Caki2 (cell line): ENCODE measurements at places on chromosomes 1 and 21.
A peak's percentile ranks its signal among the peaks of the same experiment; 100 is the strongest.

- no peak for DNase-seq
These were observed 30.8 kb upstream of the FAM89A start for GRCh38 chr1:231070758-231071444.

- no peak for DNase-seq
These were observed 50.3 kb downstream of the LEPR start for GRCh38 chr1:65470766-65471165.

DNA sequence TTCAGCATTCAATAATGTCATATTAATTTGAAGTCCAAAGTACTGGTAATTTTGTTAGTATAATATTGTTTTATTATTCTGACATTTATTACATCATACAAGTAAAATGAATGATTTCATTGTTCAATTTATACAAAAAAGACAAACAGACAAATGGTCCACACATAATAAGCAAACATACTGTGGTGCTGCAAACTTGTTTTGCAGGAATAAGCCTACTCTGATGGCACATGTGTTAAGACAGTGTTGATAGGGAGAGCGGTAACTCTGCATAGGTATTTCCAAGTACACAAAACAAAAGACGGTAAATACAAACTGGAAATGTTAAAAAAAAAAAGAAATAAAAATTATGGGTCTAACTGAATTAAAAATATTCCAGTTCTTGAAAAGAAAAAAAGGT is 59.7 kb upstream of the DPYD start:
- no peak for DNase-seq

DNA sequence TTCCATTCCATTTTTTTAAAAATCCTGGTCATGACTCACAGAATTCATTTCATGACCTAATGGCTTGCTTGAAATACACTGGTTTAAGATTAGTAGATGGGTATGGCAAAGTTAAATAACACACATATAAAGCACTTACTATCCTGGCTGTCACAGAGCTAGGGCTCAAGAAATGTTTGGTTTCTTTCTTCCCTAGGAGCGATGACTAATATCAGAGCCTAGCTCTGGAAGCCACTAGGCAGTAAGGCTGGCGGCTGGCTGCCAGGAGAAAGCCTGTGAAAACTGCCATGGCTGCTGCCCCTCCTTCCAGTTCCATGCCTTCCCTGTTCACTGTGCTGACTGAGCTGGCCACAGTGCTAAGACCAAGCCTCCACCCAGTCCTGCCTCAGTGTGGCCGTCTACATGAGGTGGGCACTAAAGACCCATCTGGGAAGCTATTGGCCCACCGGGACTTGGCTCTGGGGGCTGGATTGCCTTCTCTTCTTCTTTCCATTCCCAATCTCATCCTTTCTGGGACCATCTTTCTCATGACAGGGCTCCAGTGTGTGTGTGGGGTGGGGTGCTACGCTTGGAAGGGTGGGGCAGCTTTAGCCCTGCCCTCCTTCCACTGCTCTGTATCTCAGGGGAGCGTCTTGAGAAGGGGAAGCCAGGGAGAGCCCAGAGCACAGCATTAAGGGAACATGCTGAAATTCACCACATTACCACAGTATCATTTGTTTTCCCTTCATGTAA is 10.8 kb upstream of the ASCL5 start:
- peak; percentile 73 for DNase-seq

- peak; percentile 91 for DNase-seq
These were observed 15.3 kb upstream of the SKI start for GRCh38 chr1:2212532-2213491.

GRCh38 chr1:205569411-205570172 is 62.2 kb downstream of the ELK4 start:
- no peak for DNase-seq

DNA sequence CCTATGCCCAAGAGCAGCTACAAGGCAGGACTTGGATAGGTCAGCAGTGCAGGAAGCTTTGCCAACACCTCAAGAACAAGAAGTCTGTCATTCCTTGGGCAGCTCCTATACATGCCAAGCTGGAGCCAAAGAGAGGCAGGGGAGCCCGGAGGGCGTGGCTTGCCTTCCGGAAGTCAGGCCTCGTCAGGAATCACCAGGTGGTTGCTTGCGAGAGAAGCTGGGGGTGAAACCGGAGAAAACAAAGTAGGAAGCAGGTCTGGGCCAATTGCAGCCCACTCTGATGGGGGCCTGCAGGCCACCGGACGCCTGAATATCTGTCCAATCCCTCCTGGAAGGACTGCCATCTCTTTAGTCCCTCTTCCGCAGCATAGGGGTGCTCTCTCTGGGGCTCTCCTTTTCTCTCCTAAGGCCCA is 794 bp upstream of the FAM76A start:
- no peak for DNase-seq

- no peak for DNase-seq
These were observed 280.3 kb downstream of the OMA1 start for GRCh38 chr1:58266242-58266641.

- DNase-seq, result no peak
These were observed 115.1 kb upstream of the GJB5 start for GRCh38 chr1:34639701-34640100.

DNA sequence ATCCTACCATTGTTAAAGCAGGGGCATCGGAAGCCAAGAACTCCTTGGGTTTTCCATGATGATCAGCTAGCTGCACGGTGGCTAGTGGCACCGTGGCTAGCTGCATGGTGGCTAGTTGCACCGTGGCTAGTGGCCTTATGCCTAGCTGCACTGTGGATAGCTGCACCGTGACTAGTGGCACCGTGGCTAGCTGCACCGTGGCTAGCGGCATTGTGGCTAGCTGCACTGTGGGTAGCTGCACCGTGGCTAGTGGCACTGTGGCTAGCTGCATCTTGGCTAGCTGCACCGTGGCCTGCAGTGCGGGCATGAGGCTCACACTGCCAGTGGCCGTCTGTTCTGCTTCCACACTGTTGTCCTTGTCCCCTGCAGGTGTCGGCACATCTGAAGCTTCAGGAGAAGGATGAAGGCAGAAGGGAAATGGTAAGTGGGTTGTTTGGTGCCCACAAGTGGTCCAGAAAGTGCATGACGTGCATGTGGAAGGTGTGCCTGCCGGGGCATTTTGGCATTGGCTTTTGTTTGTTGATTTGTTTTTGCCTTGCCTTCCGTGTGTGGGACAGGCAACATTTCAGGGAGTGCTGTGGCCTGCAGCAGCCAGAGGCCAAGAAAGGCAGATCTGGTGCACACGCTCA is 38.6 kb downstream of the TFF3 start:
- no peak for DNase-seq

- no peak for DNase-seq
These were observed 10.2 kb upstream of the TARBP1 start for GRCh38 chr1:234489007-234489697.

DNA sequence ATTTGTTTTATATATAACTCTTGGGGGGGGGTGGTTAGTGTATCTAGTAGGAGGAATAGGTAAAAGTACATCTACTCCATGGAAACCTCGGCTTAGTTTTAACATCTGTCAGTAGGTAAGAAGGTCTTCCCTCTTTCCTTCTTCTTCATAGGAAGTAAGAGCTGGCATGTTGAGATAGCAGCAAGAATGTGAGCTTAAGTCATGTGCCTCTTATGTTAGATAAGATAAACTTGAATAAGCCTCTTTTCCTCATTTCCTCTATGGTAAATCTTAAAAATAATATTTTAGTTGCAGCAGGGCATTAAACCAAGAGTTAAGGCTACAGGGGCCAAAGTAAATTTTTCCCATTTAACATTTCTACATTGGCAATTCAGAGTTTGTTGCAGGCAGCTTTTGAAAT is 100.4 kb downstream of the MAP3K21 start:
- no peak for DNase-seq

GRCh38 chr21:39350094-39351005 is 1.5 kb upstream of the HMGN1 start:
- no peak for DNase-seq

DNA sequence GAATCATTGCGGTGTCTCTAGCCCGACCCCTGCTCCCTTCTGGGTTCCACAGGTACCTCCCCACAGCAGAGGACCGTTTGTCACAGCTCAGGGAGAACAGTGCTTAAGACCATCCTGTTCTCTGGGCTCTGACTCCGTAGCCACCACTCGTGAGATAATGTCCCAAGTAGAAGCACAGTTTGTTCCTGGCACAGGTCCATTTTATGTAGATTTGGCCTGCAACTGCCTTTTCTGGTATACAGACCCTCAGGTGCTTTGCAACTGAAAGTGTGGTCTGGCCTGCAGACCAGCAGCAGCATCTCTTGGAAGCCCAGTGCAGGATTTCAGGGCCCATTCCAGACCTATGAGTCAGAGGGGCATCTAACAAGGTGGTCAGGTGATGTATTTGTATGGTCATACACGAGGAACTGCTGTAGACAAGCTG is 28.4 kb upstream of the TMEM125 start:
- peak; percentile 22 for DNase-seq

DNA sequence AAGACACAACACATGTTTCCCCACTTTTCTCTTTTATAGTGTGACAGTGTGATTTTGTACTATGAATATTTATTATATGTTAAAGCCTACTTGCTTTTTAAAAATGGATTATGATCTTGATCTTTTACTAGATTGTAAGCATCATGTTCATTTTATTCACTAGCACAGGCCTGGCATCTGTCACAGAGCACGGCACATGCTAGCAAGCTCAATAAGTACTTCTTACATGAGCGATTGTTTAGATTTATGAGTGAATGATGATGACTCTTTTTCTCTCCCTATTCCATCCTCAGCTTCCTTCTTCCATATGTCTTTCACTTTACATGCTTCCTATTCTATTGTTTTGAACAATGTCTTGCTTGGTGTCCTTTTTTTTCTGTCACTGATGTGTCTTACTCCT is 1454.1 kb downstream of the MRPL39 start:
- no peak for DNase-seq

DNA sequence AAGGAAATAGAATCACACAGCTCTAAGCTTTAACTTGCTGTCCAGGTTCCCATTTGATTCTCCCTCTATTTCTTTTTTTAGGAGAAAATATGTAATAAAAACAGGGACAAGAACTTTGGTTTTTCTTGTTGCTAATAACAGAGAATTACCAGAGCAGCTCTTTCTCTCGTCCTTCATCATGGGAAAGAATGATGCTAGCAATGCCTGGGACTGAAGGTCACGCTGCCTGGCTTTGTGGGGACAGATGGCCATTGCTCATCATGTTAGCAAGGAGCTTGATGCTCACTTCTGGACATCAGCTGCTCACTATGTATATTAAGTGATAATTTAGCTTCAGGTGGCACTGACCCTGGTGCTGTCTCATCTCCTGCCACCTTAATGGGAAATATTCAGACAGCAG is 77.3 kb upstream of the AKT3 start:
- DNase-seq, result no peak

- DNase-seq, result no peak
These were observed 4.9 kb downstream of the NIPAL3 start for GRCh38 chr1:24420547-24420946.

DNA sequence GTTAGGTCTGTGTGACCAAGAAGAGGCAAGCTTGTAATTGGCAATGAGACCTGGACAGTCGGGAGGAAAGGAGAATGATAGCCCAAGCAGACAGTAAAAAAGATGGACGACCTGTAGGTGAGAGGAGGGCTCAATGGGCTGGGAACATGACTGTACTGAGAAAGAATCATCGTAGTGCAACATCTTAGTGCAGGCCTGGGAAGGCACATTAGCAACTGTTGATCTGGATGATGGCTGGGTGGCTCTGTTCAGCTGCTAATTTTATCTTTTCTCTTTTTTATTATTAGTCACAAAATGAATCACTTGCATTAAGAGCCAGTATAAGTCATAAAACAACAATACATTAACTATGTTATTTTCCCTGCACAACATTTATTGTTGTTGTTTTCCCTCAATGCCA is 32.9 kb downstream of the IFI44 start:
- DNase-seq, result no peak

DNA sequence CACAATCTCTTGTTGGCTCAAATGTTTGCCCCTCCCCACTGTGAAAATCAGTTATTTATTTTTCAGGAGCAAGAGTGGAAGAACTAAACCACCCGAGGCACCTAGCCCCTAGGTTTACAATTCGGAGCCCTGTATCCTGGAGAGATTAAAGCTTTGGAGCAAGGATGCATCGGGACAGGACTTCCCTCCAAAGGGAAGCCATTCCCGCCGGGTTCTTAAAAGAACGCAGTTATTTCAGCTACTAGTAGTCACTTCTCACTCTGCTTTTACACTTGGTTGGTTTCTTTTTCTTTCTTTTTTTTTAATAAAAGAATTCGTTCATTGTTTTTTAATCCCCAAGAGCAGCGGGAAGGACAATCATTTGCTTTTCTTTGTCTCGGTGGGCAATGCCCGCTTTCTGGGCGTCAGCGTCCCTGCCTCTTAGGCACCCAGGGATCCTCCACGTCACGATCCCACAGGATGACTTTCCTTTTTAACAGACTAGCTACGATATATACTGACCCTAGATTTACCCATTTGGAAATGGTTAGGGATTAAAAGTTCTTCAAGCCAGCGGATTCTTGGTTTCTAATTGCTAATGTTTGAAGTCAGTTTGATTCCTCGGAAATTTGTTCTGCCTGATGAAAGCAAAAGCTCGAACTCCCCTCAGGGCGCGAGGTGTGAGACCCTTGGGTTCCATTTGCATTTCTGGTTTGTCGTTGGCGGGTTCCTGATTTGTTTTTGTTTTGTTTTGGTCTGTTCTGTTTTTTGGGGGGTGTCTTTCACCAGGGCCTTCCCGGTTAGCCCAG is 9.0 kb downstream of the TBX15 start:
- DNase-seq, result no peak

- DNase-seq, result peak; percentile 4
These were observed 182.0 kb upstream of the C1orf87 start for GRCh38 chr1:60255565-60255964.

GRCh38 chr1:21706151-21706835 is 37.1 kb upstream of the RAP1GAP start:
- DNase-seq, result no peak

DNA sequence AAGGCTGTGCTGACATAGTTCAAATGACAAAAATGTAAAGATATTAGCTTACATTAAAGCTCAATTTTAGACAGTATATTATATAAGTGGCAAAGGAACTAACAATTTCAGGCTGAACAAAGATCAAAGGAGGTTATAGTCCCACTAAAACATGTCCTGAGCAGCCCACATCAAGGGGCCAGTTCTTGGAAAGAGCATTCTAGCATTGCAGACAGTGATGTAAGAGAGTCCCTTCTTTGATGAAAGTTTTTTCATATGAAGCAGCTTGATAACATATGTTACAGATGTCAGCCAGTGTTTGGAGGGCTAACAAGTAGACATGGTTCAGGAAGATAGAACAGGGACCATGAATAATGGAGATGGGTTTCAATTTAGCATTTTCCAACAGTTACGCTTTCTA is 301.7 kb downstream of the NTNG1 start:
- DNase-seq, result no peak

- DNase-seq, result no peak
These were observed 39.2 kb upstream of the POU3F1 start for GRCh38 chr1:38085666-38086330.

- no peak for DNase-seq
These were observed 10.3 kb downstream of the SLC1A7 start for GRCh38 chr1:53132176-53132575.
